ENCODE measurements at places on chromosomes 11 and 22.

GRCh38 chr11:65150509-65151299 lies 16.4 kb upstream of the SYVN1 start:
- no peak for DNase-seq

- no peak for DNase-seq
These were observed 360.9 kb downstream of the OPCML start for GRCh38 chr11:133171374-133171773.

DNA sequence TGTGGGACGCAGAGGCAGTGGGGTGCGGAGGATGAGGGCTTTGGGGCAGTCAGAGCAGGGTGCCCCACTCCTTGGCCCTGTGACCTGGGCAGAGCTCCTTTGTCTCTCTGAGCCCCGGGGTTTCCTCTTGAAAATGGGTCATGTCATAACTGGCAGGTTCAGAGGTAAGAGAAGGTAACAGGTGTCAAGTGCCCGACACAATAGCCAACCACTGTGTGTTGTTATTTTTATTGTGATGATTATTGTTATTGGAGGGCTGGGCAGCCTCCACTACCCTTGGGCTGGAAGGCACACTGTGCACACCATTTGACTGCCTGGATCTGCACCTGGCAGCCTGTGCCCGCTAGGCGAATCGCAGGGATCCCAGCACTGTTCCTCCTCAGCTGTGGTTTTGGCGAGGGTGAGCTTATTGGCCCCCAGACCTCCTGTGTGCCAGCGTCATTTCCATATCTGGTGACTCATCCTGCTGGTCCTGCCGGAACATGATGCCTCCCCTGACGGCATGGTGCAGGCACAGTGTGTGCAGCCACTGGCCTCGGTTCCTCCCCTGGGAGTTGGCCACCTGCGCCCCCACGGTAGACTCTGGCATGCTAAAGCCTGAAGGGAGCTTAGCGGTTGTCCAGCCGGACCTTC lies 15.4 kb upstream of the SOX10 start:
- no peak for DNase-seq

- DNase-seq: no peak
These were observed 5.3 kb upstream of the BRSK2 start for GRCh38 chr11:1384199-1384970.

GRCh38 chr11:66902486-66903177 lies 45.8 kb downstream of the LRFN4 start:
- no peak for DNase-seq

DNA sequence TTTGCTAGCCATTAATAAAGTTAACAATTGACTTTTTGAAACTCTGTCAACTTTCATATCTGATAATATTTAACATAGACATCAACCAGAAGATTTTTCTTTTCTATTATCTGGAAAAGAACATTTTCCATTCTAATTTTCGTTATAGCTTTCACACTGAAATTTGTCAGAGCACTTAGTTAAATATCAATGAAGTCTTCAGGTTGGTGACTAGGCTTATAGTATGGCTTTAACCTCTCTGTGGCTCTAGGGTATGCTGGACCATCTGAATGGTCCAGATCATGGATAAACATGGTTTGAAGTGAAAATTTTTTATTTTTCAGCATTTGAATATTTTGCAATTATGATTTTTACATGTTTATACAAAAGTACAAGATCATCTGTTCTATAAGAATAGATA lies 548.1 kb downstream of the CNTN5 start:
- DNase-seq: no peak

- DNase-seq: no peak
These were observed 866.2 kb downstream of the TBC1D22A start for GRCh38 chr22:47628477-47629272.

All from activated naive CD8-positive, alpha-beta T cell treated with anti-CD3 and anti-CD28 coated beads, Interleukin-2, amount 50 U/mL, for 16 hours (primary cell).